Small intestine (tissue), 16 donors: ENCODE measurements at places on chromosomes 6 and 20. TPM values are rescaled to one million over a fixed set of nuclear protein-coding genes. Genes with fewer than 3 reads are reported as not detected.
A peak's percentile ranks its signal among the peaks of the same experiment; 100 is the strongest.

Gene OR2B6
- not detected for polyA plus RNA-seq

Gene KCNK15
- not detected for polyA plus RNA-seq

Gene TSPYL1
- polyA plus RNA-seq: 90.8 TPM

- H3K27me3 ChIP-seq: no peaks in the 10 kb centered on the region
- peaks cover 10% of the 10 kb centered on the region for H3K4me1 ChIP-seq
- peaks cover 6% of the 10 kb centered on the region for H3K36me3 ChIP-seq
- H3K4me3 ChIP-seq: no peak overlapping the region
These were observed 4.3 kb downstream of the CDC25B start for GRCh38 chr20:3800256-3800877.

GRCh38 chr20:19544684-19545083 is 213.4 kb upstream of the RIN2 start:
- no peak for DNase-seq
- no peaks in the 10 kb centered on the region for H3K4me1 ChIP-seq
- no peak overlapping the region for H3K4me3 ChIP-seq
- no peaks in the 10 kb centered on the region for H3K27me3 ChIP-seq
- H3K27ac ChIP-seq: no peak overlapping the region

DNA sequence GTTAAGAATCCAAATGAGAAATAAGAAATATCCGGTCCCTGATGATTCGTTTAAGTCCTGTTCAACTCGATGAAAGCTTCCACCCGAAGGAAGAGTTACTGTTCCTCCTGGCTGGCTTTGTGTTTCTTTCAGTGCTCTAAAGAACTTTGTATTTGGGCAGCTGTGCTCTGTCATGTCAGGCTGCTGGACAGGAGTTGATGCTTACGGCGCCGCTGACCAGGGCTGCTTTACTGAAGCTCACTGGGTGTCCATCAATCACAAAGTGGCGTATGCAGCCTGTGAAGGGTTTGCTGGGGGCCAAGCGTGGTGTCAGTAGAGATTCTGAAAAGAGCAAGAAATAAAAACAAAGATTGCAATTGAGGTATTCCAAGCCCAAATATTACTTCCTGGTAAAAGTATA is 21.9 kb downstream of the FAM229B start:
- no peaks in the 10 kb centered on the region for H3K27me3 ChIP-seq
- no peak for DNase-seq
- H3K4me3 ChIP-seq: no peak overlapping the region

- no peak overlapping the region for H3K27ac ChIP-seq
- no peaks in the 10 kb centered on the region for H3K27me3 ChIP-seq
- peak; percentile 77 for DNase-seq
These were observed 140.2 kb upstream of the MOCS1 start for GRCh38 chr6:40074306-40075055.

GRCh38 chr20:47181056-47181862 is 175.2 kb downstream of the ZMYND8 start:
- no peaks in the 10 kb centered on the region for H3K36me3 ChIP-seq
- H3K4me1 ChIP-seq: no peaks in the 10 kb centered on the region
- no peaks in the 10 kb centered on the region for H3K27me3 ChIP-seq
- H3K27ac ChIP-seq: no peak overlapping the region
- DNase-seq: peak; percentile 34
- no peak overlapping the region for H3K4me3 ChIP-seq

DNA sequence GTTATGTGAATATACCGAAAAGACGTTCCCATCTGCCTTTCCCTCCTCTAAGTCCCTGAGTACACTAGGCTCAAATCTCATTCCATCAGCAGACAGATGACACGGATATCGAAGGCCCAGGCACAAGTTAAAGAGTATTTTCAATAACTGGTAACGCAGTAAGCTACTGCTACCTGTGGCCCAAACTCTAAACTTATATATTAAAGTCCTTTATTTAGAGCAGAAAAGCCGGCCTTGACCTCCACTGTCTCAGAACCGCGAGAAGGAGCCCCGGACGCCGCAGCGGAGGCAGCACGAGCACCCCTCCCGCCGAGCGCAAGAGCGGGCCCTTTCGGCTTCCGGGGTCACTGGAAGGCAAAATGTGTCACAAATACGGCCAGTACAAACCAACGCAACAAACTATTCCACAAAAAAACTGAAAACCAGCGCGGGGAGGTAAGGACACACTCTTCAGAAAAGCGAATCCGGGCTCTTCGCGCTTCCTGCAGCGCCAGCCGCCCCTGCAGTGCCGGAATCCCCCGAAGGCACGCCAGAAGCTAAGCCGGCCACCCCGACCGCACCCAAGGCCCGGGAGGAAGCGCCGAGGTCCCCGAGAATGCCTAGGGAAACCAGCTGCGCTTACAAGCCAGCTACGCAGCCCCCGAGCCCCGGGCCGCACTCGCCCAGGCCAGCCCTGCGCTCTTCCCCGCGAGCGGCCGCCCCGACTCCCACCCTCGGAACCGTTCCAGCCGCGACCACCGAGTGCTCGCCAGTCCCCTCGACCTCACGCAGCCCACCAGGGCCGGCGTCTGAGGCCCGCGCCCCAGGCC is 681 bp downstream of the DIDO1 start:
- H3K27ac ChIP-seq: peak overlapping the region; percentile 94
- DNase-seq: peak; percentile 67
- H3K36me3 ChIP-seq: no peaks in the 10 kb centered on the region
- no peaks in the 10 kb centered on the region for H3K27me3 ChIP-seq

GRCh38 chr6:50145125-50145524 is 95.4 kb upstream of the DEFB112 start:
- H3K27ac ChIP-seq: no peak overlapping the region
- no peak overlapping the region for H3K4me3 ChIP-seq
- no peaks in the 10 kb centered on the region for H3K27me3 ChIP-seq
- H3K4me1 ChIP-seq: no peaks in the 10 kb centered on the region

DNA sequence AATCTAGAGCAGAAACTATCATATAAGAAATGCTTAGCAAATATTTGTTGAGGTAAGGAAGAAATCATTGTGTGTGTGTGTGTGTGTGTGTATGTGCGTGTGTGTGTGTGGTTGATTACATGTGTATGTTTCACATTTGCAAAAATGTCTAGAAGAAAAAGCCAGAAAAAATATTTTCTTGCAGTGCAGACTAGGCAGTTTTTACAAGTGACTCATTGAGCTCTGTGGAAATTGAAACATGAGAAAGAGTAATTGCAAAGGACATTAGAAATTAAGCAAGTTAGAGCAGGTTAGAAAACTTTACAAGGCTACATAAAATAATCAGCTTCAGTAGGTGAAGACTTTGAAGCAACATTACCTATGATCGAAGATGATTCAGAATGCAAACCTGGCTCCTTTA is 669.0 kb upstream of the EYS start:
- no peaks in the 10 kb centered on the region for H3K27me3 ChIP-seq
- H3K4me1 ChIP-seq: no peaks in the 10 kb centered on the region
- no peaks in the 10 kb centered on the region for H3K36me3 ChIP-seq
- no peak for DNase-seq

DNA sequence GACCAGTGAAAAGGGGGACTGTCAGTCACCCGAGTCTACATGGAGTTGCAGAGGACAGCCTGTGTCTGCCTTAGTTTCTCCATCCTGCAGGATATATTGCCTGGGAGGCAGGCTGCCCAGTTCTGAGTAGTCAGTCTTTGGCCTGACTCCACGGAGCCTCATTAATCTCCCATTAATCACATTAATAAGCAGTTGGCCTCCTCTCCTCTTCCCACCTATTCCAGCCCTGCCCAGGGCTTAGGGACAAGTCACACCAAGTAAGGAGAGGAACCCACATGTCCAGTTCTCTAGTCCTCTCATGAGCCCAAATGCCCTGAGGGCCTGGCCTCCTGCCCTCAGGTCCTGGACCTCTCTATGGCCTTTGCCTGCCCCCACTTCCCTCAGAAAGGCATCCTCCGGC is 1.3 kb upstream of the MUCL3 start:
- no peak overlapping the region for H3K4me3 ChIP-seq
- no peak for DNase-seq
- H3K27me3 ChIP-seq: peaks cover 2% of the 10 kb centered on the region
- no peaks in the 10 kb centered on the region for H3K36me3 ChIP-seq
- H3K4me1 ChIP-seq: peaks cover 6% of the 10 kb centered on the region
- no peak overlapping the region for H3K27ac ChIP-seq
